ENCODE measurements at places on chromosomes 12 and 14.
A peak's percentile ranks its signal among the peaks of the same experiment; 100 is the strongest.

DNA sequence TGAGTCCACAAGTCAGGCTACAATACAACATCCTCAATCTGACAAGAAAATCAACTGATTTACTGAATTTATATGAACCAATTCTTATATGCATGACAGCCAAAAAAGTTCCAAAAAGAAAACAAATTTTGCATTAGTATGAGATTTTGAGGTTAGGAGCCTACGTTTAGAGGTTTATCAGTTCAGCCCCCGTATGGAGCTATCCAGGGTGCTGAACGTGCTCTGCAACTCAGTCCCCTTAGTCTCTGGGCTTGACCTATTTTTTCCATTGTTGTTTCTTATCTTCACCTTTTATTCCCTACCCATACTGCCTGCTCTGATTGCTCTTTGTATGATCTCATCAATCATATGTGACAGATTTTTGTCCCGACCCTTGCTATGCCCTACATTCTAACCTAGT lies 693.0 kb downstream of the NRXN3 start:
- no peak for DNase-seq

DNA sequence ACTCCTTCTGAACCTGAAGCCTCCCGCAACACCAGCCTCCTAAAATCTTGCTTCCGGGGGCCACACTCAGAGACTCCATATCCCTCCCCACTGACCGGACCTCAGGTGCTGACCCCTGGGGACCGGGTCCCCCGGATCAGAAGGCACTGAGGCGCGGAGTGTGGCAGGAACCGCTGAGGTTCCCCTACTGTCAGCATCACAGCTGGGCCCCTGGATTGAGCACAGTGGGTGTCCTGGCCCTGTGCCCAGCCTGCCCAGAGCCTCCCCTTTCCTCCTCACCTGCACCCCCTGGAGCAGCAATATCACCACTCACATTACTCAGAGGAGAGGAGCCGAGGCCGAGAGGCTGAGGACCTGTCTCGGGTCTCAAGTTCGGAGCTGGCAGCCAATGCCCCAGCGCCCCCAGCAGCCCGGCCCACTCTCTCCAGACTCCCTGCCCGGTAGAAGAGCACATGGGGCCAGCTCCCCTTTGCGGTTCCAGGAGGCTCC lies 101.2 kb upstream of the EIF5 start:
- DNase-seq, result peak; percentile 74

DNA sequence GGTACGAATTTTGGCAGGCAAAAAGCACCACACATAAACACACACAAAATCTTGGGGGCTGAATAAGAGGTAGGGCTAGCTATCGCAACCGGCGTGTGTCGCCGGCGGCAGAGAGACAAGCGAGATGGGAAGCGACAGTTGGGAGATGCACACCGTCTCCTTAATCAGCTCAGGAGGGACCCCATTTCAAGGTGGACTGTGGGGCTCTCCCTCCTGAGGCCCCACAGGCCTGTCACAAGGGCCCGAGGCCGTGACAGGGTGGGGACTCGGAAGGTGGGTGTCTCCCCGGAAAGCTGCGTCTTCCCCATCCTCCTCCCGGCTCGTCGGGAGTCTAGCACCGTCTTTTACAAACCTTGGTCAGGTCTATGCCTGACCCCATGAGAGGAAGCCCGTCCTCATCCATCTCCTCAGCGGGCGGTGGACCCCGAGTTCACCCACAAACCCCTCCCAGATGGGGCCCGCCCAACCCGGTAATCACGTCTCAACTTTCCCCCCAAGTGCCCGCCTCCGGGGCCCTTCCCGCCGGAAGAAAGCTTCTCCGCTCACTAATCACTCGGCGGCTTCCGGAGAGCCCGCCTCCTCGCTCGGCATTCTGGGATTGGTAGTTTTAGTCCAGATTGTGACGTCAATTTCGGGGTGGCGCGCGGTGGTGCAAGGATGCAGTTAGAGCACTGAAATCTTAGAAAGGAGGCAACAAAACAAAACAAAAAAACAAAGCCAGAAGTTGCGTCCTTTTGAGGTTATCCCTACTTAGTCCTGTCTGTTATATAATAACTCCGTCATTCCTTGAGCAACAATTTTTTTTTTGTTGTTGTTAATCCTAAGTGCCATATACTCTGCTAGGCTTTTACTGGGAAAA lies at the start of gene WASHC3:
WASHC3 (minus strand) TSS at position 432 of the 859 bp plus-strand sequence; CDS start at position 403, 29 bp downstream.
- DNase-seq, result peak; percentile 94

GRCh38 chr12:65695113-65695865 lies 129.0 kb upstream of the HMGA2 start:
- DNase-seq, result no peak

DNA sequence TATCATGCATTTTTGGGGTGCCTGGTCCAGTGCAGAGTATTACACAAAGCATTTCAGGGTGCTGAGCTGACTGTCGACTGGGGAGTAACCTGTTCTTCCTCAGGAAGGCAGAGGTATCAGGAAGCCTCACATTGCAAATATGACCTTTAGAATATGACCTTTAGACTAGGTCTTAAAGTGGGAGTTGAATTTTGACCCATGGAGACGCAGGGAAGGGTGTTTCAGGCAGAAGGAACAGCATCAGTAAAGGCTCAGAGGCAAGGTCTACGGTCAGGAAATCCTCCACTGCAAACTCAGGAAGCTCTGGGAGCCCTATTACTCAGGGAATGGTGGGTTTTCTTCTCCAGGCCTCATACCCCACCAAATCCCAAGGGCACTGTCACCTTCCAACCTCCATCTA lies 11.3 kb downstream of the HNF1A start:
- DNase-seq, result no peak

GRCh38 chr14:32984241-32984930 lies 45.7 kb downstream of the NPAS3 start:
- DNase-seq, result no peak

DNA sequence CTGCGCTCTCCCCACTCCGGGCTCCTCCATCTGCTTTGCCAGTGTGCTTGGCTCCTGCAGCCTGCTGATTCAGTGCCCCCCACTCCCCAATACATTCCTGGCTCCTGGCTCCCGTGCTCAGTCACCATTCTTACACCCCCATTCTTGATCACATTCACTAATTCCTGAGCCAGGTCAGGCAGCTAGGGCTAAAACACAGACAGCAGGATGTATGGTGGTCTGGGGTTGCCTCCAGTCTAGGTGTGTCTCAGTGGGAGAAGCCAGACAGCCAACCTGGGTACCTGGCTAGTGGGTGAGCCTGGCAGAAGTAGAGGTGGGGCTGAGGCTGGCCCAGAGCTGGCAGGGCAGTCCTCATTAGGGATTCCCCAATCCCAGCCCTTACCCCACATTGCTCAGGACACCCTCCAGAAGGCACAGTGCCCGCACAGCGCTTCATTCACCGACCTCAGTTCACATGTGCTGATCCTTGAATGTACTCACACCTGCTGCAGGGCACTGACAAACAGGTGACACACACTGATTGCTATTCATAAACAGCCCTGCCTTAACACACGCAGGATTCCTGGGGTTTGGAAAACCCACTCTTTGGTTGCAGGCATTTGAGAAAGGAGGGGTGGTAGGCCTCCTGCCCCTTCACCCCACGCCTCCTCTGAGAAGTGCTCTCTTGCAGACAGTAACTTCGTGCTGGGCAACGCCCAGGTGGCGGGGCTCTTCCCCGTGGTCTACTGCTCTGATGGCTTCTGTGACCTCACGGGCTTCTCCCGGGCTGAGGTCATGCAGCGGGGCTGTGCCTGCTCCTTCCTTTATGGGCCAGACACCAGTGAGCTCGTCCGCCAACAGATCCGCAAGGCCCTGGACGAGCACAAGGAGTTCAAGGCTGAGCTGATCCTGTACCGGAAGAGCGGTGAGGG lies 1.7 kb downstream of the KCNH3 start:
- peak; percentile 13 for DNase-seq

- DNase-seq, result peak; percentile 39
Observed at GRCh38 chr12:108642899-108643654, 9.4 kb upstream of the SELPLG start.

DNA sequence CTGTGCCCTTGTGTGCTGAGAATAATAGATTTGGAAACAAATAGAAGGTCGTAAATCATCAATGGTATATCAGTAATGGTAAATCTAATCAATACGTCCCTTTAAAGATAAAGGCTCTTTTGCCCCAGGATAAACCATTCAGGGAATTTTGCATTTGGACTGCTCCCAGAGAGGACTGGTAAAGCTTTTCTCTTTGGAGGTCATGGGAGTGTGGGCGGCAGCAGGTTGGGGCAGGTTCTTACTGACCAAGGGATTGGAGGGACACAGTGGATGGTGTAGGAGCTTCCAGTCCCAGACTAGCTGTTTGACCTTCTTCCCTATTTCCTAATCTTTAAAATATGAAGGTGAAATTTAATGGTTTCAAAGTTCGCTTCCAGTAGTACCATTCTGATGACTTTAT lies 87.8 kb upstream of the NTF3 start:
- DNase-seq, result no peak

DNA sequence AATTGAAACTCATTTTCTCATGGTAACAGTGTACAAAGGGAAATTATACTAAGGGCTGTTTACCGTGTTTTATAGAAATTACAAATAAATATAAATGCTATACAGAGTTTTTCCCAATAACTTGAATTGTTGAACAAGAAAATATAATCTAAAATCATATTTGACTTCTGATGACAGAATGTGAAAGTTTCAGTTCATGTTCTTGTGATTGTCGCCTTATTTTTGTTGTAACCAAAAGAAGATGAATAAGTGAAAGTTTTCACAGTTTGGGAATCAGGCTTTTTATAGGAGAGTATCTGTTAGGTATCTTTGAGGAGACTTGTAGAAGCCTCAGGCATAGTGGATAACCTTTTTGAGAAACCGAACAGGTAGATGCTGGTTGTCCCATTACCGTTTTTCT lies 28.1 kb downstream of the ANO6 start:
- DNase-seq, result no peak

DNA sequence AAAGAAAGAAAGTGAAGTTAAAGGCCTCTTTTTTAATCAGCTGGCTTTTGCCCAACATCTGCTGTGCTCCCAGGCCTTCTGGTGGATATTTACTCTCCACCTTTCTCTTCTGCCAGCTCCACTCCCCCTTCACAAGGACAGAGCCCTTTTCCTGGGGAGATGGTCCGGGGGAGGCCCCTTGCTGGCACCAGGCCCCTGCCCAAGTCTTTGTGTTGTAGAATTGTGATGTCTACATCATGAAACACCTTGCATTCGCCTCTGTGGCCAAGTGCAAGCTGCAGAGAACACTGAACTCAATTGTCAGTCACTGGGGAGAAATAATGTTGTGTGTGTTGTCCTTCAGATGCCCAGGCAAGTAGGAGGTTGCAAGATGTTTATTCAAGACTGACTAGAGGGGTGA lies 150.3 kb downstream of the DPF3 start:
- DNase-seq, result peak; percentile 9

DNA sequence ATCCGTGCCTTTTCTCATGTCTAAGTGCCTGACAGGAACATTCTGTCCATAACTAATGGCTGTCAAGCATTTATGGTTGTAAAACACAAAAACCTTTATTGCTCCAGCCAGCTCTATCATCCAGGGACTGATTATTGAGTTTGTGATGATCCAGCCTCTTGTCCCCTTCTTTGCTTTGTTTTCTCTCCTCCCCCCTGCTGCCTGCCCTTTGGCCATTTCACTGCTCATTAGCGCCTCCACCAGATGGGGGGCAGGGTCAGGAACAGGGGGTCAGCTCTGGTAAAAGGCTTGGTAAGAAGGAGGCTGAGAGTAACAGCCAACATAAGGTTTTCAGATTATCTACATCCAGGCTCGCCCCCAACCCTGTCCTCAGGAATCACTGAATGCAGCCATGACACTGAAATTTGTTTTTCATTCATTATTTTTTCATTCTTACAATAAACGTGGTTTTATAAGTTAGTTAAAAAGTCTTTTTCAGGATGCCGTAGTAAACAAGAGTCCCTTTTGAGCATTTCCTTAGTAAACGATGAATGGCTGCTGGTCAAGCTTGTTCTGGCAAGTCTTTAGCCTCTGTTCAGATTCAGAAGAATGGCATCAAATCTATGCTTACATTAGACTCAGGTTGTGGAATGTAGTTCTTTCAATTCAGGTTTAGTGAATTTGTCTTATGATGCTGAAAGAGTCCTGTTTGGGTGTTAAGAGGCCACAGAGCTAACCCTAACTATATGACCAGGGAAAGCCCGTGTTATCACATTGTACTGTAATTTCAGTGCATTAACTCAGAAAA lies 21.7 kb downstream of the HMGA2 start:
- no peak for DNase-seq

DNA sequence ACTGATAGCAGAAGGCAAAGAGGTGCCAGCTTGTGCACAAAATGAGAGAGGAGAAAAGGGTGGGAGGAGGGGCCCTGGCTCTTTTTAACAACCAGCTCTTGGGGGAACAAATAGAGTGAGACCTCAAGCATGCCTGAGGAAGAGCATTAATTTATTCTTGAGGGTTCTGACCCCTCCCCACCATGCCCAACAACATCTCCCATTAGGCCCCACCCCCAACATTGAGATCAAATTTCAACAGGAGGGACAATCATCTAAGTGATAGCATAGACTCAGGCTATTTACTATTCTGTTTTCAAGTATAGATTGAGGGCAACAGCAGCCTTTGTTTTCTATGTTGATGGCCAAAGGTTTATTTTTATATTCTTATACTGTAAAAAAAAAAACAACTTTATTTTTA lies 59.7 kb downstream of the FUT8 start:
- DNase-seq, result peak; percentile 87

GRCh38 chr12:62631471-62632410 lies 165.1 kb downstream of the MON2 start:
- DNase-seq, result peak; percentile 53

GRCh38 chr12:18439541-18439940 lies 178.2 kb downstream of the PIK3C2G start:
- no peak for DNase-seq

GRCh38 chr12:11563785-11564739 lies 85.4 kb upstream of the ETV6 start:
- DNase-seq, result no peak

GRCh38 chr12:110023059-110023980 lies 24.1 kb downstream of the ANKRD13A start:
- no peak for DNase-seq

- no peak for DNase-seq
Observed at GRCh38 chr12:104985206-104985605, 910 bp upstream of the NOPCHAP1 start.

- no peak for DNase-seq
Observed at GRCh38 chr12:6077692-6078083, 46.8 kb downstream of the VWF start.

DNA sequence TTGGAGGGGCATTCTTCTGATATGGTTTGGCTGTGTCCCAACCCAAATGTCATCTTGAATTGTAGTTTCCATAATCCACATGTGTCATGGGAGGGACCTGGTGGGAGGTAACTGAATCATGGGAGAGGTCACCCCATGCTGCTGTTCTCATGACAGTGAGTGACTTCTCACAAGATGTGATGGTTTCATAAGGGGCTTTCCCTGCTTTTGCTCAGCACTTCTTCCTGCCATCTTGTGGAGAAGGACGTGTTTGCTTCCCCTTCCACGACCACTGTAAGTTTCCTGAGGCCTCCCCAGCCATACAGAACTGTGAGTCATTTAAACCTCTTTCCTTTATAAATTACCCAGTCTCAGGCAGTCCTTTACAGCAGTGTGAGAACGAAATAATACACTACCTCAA lies 382.4 kb downstream of the VRK1 start:
- DNase-seq, result no peak

GRCh38 chr12:14214495-14214894 lies 151.0 kb upstream of the ATF7IP start:
- no peak for DNase-seq

Data from DMS79 treated with DMSO at 0.1 percent for 48 hours (cell line).